Activated T-cell treated with anti-CD3 and anti-CD28 coated beads for 4 hours (primary cell): ENCODE measurements at places on chromosomes 13 and 19.

GRCh38 chr13:42990291-42991232, 1.5 kb downstream of the EPSTI1 start:
- no peak for DNase-seq

- DNase-seq = no peak
These were observed 44.8 kb upstream of the FLT1 start for GRCh38 chr13:28539625-28540286.

- no peak for DNase-seq
These were observed 75.5 kb downstream of the TNFSF13B start for GRCh38 chr13:108345016-108345415.

GRCh38 chr19:58397533-58398037, 2.1 kb downstream of the RNF225 start:
- no peak for DNase-seq

- DNase-seq = no peak
These were observed 14.3 kb downstream of the ESD start for GRCh38 chr13:46782691-46783090.

GRCh38 chr13:68234274-68234673, 1004.1 kb upstream of the PCDH9 start:
- DNase-seq = no peak

GRCh38 chr13:50119591-50119990, 104.3 kb downstream of the KCNRG start:
- no peak for DNase-seq

GRCh38 chr13:43805681-43806128, 18.9 kb upstream of the ENOX1 start:
- DNase-seq = no peak

GRCh38 chr13:76383676-76384461, 502.3 kb downstream of the KCTD12 start:
- no peak for DNase-seq

GRCh38 chr19:50695251-50696093, 24.1 kb downstream of the SHANK1 start:
- DNase-seq = no peak
